Activated CD4-positive, alpha-beta T cell treated with anti-CD3 and anti-CD28 coated beads, Interleukin-10, Interleukin-2, amounts not matched to agents 100 ng/mL and 50 ng/mL, durations not matched to agents 16 hours and 8 hours (primary cell): ENCODE measurements at places on chromosomes 5 and 9.

GRCh38 chr5:140882591-140882899 lies 621 bp downstream of the PCDHA13 start:
- no peak for DNase-seq

DNA sequence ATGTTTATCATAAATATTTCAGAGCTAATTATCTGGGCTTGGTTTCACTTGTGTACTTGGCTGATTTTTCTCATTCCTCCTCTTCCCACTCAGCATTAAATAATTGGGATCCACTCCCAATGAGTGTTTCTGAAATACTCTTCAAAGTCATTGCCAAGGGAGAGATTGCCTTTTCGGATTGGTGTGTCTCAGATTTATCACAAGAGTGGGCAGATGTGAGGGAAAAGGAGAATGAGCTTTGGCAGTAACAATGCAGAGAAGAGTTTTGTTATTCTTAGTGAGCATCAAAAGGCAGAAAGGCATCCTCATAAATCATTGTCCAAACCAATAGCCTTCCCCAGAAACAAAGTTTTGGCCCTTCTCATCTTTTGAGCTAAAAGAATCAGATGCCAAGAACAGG lies 79.2 kb downstream of the SEMA5A start:
- no peak for DNase-seq

- DNase-seq = no peak
Measured at GRCh38 chr5:53339962-53340540, 140.4 kb upstream of the FST start.

GRCh38 chr5:124885490-124885889 lies 139.1 kb upstream of the ZNF608 start:
- DNase-seq = no peak

- DNase-seq = peak; percentile 87
Measured at GRCh38 chr9:19230355-19231125, at the start of gene DENND4C. DENND4C (plus strand) TSS chr9:19230693; CDS start chr9:19276175, 45,482 bp downstream.

GRCh38 chr5:15285901-15286583 lies 213.9 kb upstream of the FBXL7 start:
- DNase-seq = no peak

- peak; percentile 9 for DNase-seq
Measured at GRCh38 chr9:1722404-1722803, 292.7 kb upstream of the SMARCA2 start.

- DNase-seq = no peak
Measured at GRCh38 chr5:33319841-33320240, 120.9 kb upstream of the TARS1 start.

- no peak for DNase-seq
Measured at GRCh38 chr5:115501464-115502210, 42.9 kb downstream of the FEM1C start.

- no peak for DNase-seq
Measured at GRCh38 chr5:146632620-146633322, 116.8 kb upstream of the GPR151 start.

- DNase-seq = no peak
Measured at GRCh38 chr5:61256474-61256873, 75.6 kb upstream of the ZSWIM6 start.

- no peak for DNase-seq
Measured at GRCh38 chr5:94916619-94917018, 298.1 kb downstream of the SLF1 start.

DNA sequence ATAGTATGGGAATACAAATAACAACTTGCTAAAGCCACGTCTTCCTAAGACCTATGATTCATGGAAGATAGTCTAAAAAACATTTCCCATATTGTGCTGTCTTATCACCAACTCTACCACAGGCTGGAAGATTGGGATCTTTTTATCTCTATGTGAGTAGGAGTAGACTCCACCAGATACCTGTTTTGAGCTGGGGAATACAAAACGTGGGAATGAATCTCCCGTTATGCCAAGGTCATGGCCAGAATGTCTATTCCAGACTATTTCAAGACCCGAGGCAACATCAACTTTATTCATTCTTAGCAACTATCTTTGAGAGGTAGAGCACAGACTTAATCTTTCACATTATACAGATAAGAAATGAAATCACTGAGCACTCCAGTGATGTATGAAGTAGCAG lies 2350.9 kb upstream of the WWC1 start:
- no peak for DNase-seq

DNA sequence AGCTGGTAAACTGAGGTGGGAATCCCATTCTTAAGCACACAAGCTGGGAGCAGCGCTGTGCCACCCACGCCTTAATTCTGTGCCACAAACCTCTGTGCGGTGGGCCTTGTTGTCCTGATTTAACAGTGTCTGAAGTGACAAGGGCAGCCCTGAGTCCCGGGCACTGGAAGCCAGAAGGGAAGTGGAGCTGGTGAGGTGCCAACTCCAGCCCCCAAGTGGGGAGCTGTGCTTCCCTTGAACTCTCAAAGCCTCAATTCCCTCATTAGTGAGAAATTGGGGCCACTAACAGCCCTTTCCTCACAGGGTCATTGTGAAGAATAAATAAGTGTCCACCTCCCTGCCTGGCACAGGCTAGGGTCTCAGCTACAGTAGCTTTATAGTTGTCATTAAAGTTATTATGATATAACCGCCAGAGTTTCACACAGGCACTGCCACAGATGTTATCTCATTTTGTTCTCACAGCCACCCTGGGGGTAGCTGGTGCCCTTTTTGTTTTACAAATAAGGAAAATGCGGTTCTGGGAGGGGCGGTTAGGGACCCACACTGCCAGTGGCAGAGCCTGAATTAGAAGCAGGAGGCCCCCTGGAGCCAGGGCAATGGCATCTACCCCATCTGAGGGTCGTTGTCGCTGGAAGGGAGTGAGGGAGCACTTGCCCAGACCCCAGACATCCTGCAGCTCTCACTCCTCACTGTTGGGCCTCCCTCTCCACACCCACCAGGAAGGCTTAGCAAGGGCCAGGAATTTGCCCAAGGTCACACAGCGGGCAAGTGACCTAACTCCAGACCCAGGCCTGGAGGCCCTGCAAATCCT lies 2.1 kb upstream of the TLX3 start:
- DNase-seq = no peak

DNA sequence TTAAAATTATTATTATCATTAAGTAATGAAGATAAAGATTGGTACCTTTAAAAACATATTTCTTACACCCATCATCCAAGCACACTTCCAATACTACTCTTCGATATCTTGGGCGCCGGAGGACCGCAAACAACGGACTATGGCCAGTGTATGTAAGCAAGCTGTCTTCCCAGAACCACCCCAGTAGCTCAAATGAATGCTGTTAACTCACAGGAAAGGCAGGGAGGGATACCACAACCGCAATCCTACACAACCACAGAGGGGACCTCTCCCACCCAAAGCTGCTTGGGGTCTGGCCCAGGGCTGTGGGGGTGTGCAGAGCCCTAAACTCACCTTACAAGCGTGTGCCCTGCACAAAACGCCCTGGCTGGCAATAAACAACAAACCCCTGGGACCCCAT lies 20.6 kb downstream of the GOLM1 start:
- no peak for DNase-seq

- no peak for DNase-seq
Measured at GRCh38 chr5:167790462-167791260, 500.8 kb upstream of the WWC1 start.

GRCh38 chr9:123686131-123686828 lies 243.6 kb downstream of the DENND1A start:
- no peak for DNase-seq

DNA sequence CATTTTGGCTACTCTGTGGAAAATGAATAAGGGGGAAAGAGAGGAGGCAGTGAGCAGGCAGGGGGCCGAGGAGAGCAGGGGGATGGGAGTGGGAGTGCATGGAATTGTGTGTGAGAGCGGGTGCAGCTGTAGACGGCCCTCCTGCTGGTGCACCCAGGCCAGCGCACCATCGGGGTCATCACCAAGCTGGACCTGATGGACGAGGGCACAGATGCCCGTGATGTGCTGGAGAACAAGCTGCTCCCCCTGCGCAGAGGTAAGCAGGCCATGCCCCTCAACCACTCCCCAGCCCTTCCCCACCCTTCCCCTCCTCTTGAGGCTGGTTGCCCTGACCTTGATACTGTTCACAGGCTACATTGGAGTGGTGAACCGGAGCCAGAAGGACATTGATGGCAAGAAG lies 16.7 kb downstream of the DNM1 start:
- no peak for DNase-seq

DNA sequence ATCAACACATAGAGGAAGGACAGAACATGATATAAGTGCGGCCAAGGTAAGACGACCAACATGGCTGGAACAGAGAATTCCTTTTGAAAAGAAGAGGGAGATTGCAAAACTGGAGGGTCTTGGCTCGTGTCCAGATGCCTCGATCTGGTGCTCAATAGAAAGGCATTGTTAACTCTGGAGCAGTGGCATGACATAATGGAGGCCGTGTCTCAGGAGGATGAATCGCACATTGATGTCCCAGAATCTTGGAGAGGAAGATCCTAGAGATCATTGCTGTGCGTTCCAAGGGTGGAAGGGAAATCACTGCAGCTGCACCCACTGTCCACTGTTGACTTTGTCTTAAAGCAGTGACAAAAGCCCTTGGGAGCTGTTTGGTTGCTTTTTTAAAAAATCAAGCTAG lies 30.9 kb downstream of the GRAMD2B start:
- DNase-seq = no peak

DNA sequence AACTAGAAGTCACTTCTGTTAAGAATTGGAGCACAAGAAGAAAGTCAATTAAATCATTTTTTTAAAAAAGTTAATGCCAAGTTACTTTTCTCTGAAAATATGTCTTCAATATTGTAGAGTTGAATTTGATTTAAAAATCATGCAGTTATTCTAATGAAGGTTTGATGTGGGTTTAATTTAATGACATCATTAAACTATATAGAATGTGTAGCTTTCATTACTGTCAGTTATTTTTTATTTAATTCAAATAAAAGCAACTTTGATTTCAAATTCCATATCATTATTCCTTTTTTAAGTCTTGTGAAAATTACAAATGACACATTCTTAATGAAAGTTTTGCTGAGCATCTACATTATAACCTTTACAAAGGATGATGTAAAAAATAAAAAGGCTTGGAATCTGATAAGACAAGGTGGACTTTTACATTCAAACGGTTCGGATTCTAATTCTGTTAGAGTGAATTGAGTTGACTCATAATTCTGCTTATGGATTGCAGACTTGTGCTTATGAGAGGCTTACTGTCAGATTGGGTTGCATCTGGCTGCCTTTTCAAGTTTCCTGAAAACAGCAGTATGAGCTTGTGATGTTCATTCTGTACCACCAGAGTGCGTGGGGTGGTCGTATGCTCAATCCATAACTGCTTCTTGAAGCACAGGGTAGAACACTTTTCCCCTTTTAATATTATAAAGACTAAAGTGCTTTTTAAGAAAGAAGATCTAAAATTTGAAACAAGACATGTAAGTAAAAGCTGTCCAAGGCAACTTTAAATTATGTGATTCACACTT lies 253.0 kb upstream of the ARRDC3 start:
- no peak for DNase-seq

DNA sequence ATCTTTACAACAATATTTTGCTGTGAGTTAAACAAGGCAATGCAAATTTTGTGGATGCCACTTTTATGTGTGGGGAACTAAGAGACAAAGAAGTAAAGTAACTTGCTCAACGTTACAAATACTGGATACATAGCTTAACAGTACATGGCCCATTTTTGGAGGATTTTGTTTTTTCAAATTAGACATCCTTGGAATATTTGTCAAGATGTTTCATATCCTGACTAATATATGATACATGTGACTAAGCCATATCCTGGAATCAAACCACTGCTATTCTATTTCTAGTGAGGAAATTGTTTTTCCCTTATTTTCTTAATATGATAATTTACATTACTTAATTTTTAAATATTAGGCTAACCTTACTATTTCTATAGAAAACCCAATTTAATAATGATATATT lies 529.8 kb downstream of the DMRTA1 start:
- DNase-seq = no peak

DNA sequence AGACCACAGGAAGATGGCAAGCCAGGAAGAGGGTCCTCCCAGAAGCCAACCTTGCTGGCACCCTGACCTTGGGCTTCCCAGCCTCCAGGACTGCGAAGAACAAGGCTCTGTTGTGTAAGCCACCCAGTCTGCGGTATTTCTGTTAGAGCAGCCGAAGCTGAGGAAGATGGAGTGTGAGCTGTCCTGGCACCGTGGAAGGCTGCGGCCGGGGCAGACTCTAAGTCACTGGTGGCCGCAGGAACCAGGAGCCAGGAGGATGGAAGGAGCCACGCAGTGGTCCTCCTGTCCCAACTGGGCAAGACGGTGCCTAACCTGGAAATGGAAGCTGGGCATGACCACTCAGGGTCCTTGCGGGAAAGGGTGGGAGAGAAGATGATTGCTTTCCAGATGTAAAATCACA lies 89.1 kb downstream of the ZNF354C start:
- DNase-seq = no peak

DNA sequence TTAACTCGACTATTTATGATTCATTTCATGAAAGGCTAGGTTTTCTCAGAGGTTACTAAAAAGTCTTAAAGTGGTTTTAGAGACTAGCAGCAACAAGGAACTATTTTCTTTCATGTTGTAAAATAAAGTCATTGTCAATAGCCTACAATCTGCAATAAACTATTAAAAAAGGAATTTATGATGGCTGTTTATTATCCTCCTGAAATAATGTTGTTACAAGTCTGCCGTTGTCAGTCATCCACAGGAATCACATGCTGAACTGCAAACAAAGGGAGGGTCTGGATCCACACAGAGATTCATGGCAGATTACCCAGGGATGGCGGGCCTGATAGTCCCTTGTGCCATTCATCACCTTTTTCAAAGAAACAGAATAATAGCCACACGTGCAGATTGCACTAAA lies 49.2 kb downstream of the TMEM174 start:
- no peak for DNase-seq

- no peak for DNase-seq
Measured at GRCh38 chr9:27022920-27023319, 17.4 kb upstream of the LRRC19 start.

- DNase-seq = no peak
Measured at GRCh38 chr9:86795823-86796553, 151.3 kb downstream of the GAS1 start.

- DNase-seq = no peak
Measured at GRCh38 chr9:77569335-77569734, 78.8 kb downstream of the GNA14 start.

- no peak for DNase-seq
Measured at GRCh38 chr5:40743771-40744170, 12.0 kb downstream of the TTC33 start.

GRCh38 chr5:9686216-9686615 lies 56.1 kb upstream of the TAS2R1 start:
- DNase-seq = no peak

DNA sequence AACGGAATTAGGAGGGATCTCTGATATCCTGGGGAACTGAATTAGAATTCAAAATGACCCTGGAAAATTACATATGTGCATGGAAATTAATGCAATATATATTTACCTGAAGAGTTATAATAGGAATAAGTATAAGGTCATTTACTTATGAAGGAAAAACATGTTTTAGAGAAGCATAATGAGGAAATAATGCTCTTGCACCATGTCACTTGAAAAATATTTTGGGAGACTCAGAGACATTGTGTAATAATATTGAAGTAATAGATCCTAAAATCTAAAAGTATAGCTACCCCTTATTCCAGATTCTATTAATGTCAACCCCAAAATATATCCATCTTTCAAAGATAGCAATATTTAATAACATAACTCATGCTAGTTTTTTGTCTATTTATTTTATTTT lies 28.4 kb downstream of the SPZ1 start:
- DNase-seq = no peak

- no peak for DNase-seq
Measured at GRCh38 chr9:127091526-127091925, 30.9 kb downstream of the ANGPTL2 start.
